BJ (cell line): ENCODE measurements at places on chromosomes 4 and X. TPM values are rescaled to one million over a fixed set of nuclear protein-coding genes. Genes with fewer than 3 reads are reported as not detected.
A peak's percentile ranks its signal among the peaks of the same experiment; 100 is the strongest.

HELQ gene
- 9.6 and 12.8 TPM in 2 replicates for polyA plus RNA-seq

SSX3 gene
- not detected in 2 replicates for polyA plus RNA-seq

SAP30 gene
- polyA plus RNA-seq: 3.7 and 8.9 TPM in 2 replicates

GRCh38 chr4:39341075-39341725 lies 25.0 kb downstream of the RFC1 start:
- DNase-seq: no peak

DNA sequence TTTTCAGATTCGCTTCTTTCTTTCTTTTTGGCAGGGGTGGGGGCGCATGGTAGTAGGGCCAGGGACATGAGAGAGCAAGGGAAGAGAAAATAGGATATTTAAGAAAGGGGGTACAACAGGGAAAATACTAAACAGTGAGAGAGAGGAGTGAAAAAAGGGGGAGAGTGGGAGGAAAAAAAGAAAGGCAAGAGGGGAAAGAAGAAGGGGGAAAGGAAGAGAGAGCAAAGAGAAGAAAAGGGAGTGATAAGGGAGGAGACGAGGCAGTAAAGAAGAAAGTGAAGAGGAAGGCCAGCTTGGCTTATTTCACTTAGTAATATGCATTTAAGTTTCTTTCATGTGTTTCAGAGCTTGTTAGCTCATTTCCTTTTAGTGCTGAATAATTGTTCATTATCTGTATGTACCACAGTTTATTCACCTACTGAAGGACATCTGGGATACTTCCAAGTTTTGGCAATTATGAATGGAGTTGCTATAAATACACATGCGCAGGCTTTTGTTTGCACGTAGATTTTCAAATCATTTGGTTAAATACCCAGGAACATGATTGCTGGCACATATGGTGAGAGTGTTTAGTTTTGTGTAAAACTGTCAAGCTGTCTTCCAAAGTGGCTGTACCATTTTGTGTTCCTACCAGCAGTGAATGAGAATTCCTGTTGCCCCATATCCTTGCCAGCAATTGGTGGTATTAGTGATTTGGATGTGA lies 37.3 kb downstream of the CASP6 start:
- no peak for DNase-seq

- no peak for DNase-seq
Measured at GRCh38 chr4:56434599-56435139, 746 bp downstream of the PPAT start.

DNA sequence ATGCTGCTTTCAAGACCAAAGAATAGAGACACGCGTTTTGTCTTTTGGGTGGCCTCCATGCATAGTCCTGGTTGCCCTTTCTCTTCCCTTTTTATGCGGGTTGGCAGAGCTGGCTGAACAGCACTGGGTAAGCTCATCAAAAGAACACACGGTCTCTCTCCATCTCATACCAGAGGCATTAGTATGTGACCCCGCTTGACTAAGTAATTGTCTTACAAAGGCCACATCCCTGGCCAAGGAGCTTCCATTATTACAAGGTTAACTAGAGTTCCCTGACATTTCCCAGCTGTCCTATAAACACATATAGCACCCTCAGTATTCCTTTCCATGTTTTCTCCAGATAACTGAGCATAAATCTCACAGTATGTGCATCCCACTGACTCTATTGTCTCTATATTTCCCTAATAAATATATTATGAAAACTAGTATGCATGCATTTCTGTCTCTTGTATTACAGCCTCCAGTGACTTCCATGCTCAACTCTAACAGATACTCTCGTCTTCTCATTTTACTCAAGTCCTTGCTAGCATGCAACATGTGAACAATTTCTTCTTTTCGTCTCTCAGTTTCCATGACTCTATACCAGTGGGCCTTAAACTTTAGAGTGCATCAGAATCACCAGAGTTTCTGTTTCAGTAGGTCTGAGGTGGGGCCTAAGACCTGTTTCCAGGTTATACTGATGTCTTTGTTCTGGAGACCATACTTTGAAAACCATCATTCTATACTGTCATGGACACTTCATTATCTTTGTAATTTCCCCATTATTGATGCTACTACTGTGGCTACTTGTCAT lies 247.7 kb upstream of the ARSJ start:
- DNase-seq: no peak

- no peak for DNase-seq
Measured at GRCh38 chr4:84063619-84064018, 435.5 kb downstream of the NKX6-1 start.

GRCh38 chr4:145277011-145277410 lies 96.6 kb upstream of the OTUD4 start:
- DNase-seq: no peak

SPANXA2 gene
- polyA plus RNA-seq: not detected in 2 replicates

- peak; percentile 92 for DNase-seq
Measured at GRCh38 chr4:1043651-1044468, 32.4 kb downstream of the FGFRL1 start.

DNA sequence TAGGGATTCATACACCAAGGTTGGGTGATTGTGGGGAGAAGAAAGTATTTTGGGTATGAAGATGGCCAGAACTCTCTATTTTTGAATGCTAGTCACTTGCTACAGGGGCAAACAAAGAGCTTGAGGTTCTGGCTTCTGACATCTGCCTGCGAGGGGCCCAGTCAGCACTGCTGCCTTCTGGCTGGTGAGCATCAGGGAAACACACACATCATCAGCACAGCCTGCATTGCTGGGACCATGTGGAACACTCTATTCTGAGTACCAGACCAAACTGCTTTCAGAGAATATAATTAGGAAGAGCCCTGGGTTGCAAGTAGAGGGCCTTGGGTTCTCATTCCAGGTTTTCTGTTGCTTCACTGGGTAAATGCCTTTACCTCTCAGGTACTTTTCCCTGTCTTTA lies 14.1 kb downstream of the TRPC5 start:
- no peak for DNase-seq

DNA sequence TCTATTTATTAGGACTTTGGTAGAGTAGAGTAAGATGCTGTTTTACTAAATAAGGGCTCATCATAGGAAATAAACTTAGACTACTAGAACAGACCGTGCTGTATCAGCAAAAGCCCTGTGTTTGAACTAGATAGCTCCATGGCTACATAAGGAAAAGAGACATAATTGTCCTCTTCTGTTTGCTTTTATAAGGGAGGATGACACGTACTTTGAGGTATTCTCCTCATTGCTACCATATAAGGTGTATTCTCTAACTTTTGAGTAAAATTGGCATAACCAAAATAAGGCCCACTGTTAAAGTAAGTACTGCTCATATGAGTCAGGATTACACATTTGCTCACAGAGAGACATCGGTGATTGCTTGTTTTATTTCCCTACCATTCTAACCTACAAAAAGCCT lies 64.3 kb downstream of the PDLIM5 start:
- peak; percentile 63 for DNase-seq

RGN gene
- polyA plus RNA-seq: 0.82 and 0.98 TPM in 2 replicates

DNA sequence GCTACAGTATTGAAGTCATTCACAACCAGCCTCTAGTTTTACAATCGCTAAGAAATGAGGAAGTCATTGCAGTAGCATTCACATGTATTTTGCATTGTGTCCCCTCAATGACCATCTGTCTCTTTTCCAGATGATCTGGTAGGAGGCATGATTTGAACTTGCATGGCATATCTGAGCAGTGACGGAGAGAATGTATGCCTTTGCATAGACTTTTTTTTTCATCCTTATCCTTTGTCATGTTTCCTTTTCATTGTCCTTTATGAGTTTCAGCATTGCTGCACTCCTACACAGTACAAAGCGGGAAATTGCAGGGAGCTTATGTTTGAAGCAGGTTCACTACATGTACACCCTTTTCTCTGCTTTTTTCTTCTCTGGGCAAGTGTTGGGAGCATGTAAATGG lies 516.4 kb upstream of the GRIA3 start:
- DNase-seq: no peak

- no peak for DNase-seq
Measured at GRCh38 chr4:65370709-65371108, 299.6 kb downstream of the EPHA5 start.

- no peak for DNase-seq
Measured at GRCh38 chrX:132831336-132831973, 127.0 kb downstream of the HS6ST2 start.

DNA sequence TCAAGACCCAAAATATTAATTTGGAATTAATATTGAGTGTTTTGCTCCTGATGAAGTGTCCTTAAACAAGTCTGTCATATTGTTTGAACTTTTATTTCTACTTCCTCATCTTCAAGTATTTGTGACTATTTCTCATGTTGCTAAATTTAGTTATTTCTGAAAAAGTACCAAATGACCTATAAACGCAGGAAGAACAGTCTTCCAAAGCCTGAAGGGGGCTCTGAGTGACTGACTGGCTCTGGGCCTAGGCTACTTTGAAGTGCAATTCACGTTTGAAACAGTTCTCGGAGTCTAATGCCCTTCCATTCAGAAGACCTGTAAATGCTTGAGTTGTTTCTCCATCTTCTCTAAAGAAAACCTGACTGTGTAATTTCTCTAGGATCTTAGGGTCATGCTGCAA lies 26.5 kb downstream of the GALNT7 start:
- DNase-seq: no peak

GRCh38 chr4:4663028-4663427 lies 121.2 kb upstream of the STX18 start:
- DNase-seq: no peak

SERTM2 gene
- polyA plus RNA-seq: not detected in 2 replicates

DNA sequence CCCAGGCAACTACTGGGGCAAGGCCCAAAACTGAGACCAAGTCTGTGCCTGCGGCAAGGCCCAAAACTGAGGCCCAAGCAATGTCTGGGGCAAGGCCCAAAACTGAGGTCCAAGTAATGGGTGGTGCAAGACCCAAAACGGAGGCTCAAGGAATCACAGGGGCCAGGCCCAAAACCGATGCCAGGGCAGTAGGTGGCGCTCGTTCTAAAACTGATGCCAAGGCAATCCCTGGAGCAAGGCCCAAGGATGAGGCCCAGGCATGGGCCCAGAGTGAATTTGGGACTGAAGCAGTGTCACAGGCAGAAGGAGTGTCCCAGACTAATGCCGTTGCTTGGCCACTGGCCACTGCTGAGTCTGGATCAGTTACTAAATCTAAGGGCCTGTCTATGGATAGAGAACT lies 2.7 kb downstream of the GPRASP2 start:
- DNase-seq: no peak

- DNase-seq: no peak
Measured at GRCh38 chr4:23920716-23921446, 31.0 kb upstream of the PPARGC1A start.

- no peak for DNase-seq
Measured at GRCh38 chr4:93317057-93317456, 511.5 kb upstream of the ATOH1 start.
